Diencephalon (tissue), 1 donor: ENCODE measurements at places on chromosomes 2 and 18. TPM values are rescaled to one million over a fixed set of nuclear protein-coding genes. Genes with fewer than 3 reads are reported as not detected.

The ELP2 gene
- total RNA-seq: 101 TPM

The AQP12A gene
- total RNA-seq: not detected

The PCARE gene
- 0.23 TPM for total RNA-seq

The TWIST2 gene
- total RNA-seq: 0.23 TPM

The INHBB gene
- total RNA-seq: 11.3 TPM

The TLX2 gene
- total RNA-seq: not detected

The MSTN gene
- total RNA-seq: 5.3 TPM

The IMMT gene
- total RNA-seq: 60.0 TPM

The MEP1B gene
- 0.23 TPM for total RNA-seq

The RFTN2 gene
- 52.6 TPM for total RNA-seq

The BCL11A gene
- 71.5 TPM for total RNA-seq

The COLEC12 gene
- total RNA-seq: 16.8 TPM

The DPP4 gene
- total RNA-seq: 0.46 TPM

The NYAP2 gene
- total RNA-seq: 16.1 TPM

The PIAS2 gene
- 69.4 TPM for total RNA-seq

The IAH1 gene
- total RNA-seq: 56.5 TPM

The CCDC141 gene
- 3.5 TPM for total RNA-seq

The CYBRD1 gene
- total RNA-seq: 14.5 TPM

The MOCOS gene
- total RNA-seq: 0.69 TPM

The CIB4 gene
- total RNA-seq: not detected

The ASB18 gene
- total RNA-seq: 1.6 TPM

The SP5 gene
- total RNA-seq: 2.3 TPM

The RBMS1 gene
- 26.3 TPM for total RNA-seq

The GPR75 gene
- 29.5 TPM for total RNA-seq

The AKAIN1 gene
- not detected for total RNA-seq

The IL18RAP gene
- total RNA-seq: not detected

The C2orf15 gene
- total RNA-seq: 17.5 TPM
